ENCODE measurements at places on chromosomes 13 and 19. TPM values are rescaled to one million over a fixed set of nuclear protein-coding genes. Genes with fewer than 3 reads are reported as not detected.

DNA sequence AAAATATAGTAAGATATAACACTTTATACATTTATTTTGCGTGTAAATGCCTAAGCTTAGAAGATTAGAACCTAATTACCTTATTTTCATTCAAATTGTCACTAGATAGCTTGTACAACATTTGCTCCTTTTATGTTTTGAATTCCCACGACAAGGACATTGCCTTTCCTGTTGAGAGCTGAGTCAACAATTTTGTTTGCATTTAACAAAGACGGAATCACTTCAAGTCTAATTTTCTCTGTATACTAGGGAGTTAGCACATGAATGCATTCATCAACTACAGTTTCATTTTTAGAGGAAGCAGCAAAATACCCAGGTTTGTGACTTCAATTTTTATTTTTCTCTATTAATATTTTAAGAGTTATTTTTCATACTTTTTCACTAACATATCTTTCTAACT, 48.7 kb upstream of the PCCA start:
- DNase-seq = no peak

DNA sequence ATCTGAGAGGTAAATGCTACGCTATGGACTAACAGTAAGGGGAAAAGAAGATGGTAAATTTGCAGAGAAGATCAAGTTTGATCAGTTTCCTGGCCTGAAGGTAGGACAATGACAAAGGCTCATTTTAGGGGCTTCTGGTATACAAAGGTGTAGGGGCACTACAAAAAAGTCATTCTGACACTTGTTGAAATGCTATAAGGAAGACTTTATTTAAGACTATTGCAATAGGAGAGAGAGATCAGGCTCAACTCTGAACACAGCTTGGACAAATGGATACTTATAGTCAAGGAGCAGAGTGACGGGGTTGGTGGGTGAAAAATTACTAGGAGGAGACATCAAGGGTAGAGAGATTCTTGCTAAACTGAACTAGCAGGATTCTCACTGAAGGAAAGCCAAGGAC, 37.2 kb upstream of the KPNA3 start:
- no peak for DNase-seq

- DNase-seq = no peak
Measured at GRCh38 chr13:30341815-30342570, 34.6 kb upstream of the KATNAL1 start.

- no peak for DNase-seq
Measured at GRCh38 chr19:3919793-3920192, 13.1 kb upstream of the NMRK2 start.

DNA sequence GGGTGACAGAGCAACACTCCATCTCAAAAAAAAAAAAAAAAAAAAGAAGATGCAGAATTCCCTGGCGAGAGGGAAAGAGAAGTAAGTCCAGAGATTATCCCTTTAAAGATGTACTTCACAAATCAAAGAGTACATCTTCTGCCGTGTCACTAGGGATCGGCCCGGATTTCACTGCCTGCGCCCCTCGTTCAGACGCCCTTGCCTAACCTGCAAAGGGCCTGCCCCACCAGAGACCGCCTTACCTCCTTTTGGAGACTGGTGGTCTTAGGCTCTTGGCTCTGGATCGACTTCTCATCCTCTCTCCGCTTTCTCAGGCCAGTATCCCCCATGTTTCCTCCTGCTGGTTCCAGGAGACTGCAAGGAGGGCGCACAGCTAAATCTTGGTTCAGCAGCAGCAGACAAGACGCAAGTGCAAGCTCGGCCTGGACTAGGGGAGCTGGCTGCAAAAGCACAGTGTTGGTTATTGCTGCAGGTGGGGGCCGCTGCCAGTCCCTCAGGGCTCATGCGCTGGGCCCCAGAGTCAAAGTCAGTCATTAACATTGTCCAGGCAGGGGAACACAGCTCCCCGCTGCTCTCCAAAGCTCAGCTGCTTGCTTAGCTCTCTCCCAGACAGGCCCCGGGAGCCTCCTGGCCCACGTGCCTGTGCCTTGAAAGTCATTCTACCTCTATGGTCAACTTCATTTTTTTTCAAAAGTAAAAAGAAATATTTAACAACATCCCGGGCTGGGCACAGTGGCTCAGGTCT, 1.2 kb downstream of the SLC7A9 start:
- DNase-seq = no peak

DNA sequence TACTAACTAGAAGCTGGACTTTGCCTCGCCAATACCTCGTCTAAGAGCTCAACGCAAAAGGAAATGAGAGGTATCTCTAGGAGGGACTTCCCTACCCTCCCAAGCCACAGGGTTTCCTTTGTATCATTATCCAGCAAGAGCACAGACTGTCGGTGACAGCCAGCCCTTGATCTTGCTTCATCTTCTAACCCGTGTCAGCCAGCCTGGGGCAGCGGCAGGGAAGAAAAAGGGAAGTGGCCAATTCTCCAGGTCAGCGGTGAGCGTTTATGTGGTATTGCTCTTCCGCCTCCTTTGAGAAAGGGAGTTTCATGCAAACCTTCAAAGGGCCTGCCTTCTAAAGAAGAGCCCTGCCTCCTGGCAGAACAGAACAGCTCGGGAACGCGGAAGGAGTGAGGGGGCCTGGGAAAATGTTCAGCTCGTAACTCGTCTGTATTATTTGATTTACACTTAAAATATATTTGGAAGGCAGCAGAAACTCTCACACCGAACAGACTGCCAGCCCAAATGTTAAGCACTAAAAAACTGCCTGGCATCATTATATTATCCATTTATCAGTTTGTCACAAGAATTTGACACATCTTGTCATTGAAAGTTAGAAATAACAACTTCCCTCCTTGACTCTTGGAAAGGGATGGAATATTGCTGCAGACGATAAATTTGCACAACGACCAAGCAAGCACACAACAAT, 41.8 kb downstream of the EFNB2 start:
- peak; percentile 46 for DNase-seq

DNA sequence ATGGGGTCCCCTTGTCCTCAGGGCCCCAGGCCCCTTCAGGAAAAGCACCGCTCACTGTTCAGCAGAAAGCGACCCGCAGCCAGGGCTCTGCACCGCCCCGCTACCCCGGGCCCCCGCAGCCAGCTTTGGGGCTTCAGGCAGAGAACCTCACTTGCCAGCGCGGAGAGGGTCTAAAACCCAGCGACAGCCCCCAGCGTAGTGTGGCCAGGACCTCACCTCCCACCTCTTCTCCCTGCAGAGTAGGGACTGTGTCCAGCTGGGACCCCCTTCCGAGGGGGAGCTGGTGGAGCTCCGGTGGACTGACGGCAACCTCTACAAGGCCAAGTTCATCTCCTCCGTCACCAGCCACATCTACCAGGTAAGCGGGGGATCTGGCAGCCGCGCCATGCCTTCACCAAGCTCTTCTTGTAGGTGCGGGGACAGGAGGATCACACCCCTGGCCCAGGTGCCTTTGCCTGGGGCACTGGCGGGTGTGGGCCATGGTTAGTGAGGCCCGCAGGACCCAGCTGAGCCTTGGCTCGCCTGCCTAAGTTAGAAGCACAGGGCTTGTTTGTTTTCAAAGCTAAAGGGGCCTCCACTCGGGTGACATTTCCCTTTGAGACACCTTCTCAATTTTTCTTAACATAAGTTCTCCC, 175.7 kb downstream of the KDM4B start:
- no peak for DNase-seq

- no peak for DNase-seq
Measured at GRCh38 chr19:37999309-38000213, 92.6 kb downstream of the SIPA1L3 start.

The PVR gene
- 21.5 TPM for polyA plus RNA-seq

The GPR4 gene
- not detected for polyA plus RNA-seq

The ZNF69 gene
- 1.1 TPM for polyA plus RNA-seq
